Esophagus squamous epithelium (tissue), 5 donors: ENCODE measurements at places on chromosomes 11 and 22.

DNA sequence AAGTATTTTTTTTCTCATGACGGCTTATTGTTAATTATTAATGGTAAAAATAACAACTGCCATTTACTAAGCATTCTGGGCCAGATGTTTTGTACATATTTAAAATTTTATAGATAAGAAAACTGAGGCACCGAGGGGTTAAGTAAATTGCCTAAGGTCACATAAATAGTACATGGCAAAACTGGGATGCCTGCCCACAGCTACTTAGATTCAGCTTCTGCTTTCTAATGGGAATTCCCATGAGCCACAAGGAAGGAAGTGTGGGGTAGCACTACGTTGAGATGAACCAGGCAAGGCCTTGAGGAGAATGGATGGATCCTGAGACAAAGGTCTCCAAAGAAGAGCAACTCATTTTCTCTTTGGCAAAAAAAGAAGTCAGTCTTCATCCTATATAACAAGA is 11.9 kb upstream of the PHF21A start:
- no peak for DNase-seq

DNA sequence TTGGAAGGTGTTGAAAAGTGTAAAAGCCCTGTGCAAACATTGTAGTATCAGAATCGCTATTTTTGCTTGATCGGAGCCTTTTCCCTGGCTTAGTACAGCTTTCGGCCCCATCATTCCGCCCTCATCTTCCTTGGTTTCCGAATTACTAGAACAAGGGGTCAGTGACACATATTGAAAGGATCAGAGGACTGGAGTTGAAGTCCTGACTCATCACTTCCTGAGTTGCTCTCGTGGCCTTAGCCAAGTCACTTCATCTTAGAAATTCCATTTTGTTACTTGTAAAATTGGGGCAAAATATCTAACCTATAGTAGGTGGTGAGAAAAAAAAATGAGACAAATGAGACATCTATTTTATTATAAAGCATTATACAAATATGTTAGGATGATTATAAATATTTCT is 375.0 kb downstream of the NTM start:
- DNase-seq: no peak

DNA sequence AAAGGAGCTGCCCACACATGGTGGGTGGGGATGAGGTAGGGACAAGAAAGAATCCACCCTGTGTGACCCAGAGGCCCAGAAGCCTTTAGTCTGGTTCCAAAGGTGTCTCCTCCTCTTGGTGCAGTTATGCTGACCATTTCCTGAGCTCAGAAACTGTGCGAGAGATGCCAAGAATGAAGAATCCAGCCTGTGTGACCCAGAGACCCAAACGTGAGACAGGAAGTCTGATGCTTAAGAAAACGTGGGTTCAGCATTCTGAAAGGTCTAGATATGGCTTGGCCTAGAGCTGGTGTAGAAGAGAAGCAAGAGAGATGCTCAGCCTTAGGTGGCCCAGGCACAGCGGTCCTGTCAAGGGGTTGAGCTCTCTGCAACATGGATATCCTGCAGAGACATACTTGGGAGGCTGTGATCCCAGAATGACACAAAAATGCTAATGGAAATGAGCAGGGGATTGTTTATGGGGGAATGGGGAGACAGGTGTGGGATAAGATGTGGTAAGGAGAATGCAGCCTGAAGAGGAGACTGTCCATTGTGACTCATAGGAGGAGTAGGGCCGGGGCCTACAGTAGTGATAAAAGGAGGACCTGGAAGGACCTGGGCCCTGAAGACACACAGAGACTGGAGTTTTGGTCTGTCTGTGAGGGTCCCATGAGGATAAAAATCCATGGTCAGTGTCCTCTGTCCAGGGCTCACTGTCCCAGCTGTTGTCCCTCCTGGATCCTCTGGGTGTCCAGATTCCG is 79.0 kb downstream of the ZNF280B start:
- no peak for DNase-seq

DNA sequence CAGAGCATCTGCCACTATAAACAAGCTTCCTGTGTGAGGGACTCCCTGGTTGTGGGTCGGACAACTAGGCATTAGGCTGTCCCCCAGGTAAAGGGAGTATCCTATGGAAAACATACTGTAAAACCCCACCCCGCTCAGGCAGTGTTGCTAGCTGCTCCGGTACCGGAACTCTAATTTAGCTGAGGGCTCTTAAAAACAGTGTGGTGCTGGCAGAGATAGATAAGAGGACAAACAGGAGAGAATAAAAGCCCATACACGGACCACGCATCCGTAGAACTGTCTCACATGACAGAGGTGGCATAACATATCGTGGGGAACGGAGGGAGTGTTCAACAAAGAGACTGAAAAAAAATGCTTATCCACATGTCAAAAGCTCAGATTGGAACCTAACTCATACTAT is 3.4 kb upstream of the MOGAT2 start:
- no peak for DNase-seq

- no peak for DNase-seq
Measured at GRCh38 chr22:27576815-27577573, 224.6 kb downstream of the MN1 start.

GRCh38 chr22:43300891-43301676 is 42.1 kb downstream of the SCUBE1 start:
- DNase-seq: no peak

DNA sequence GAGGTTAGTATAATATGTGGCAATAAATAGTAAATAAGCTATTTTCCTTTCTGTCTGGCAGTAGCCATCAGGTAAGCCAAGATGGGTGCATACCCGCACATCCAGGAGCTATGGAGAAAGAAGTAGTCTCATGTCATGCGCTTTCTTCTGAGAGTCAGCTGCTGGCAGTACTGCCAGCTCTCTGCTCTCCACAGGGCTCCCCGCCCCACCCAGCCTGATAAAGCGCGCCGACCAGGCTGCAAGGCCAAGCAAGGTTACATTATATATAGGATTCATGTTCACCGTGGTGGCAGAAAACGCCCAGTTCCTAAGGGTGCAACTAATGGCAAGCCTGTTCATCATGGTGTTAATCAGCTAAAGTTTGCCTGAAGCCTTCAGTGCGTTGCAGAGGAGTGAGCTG is 126.2 kb downstream of the ATG16L2 start:
- no peak for DNase-seq
